ENCODE measurements at places on chromosomes 5 and 9. TPM values are rescaled to one million over a fixed set of nuclear protein-coding genes. Genes with fewer than 3 reads are reported as not detected.

Gene BARX1
- not detected for total RNA-seq

Gene MCC
- 8.8 TPM for total RNA-seq

Gene SERF1B
- 27.4 TPM for total RNA-seq

Gene SPATA6L
- total RNA-seq, result not detected

Gene PCDHGA6
- 1.5 TPM for total RNA-seq

Gene MXD3
- 34.7 TPM for total RNA-seq

Gene CKMT2
- total RNA-seq, result not detected

Gene LAMC3
- total RNA-seq, result 0.49 TPM

Gene ARL14EPL
- not detected for total RNA-seq

Gene KDM3B
- 49.0 TPM for total RNA-seq

Gene NUTM2G
- not detected for total RNA-seq

Gene MYOT
- total RNA-seq, result not detected

Gene DMRT3
- total RNA-seq, result not detected

Gene GGTA1
- 0.35 TPM for total RNA-seq

Gene SLC6A7
- total RNA-seq, result not detected

Gene OBP2A
- not detected for total RNA-seq

Gene SFXN1
- total RNA-seq, result 304 TPM

Gene LHX3
- total RNA-seq, result not detected

Gene LTC4S
- total RNA-seq, result not detected

Gene PSIP1
- total RNA-seq, result 39.4 TPM

Gene EEIG1
- total RNA-seq, result 10.6 TPM

Gene HNRNPK
- total RNA-seq, result 661 TPM

Gene FAM221B
- total RNA-seq, result not detected

Gene DAB2
- 17.6 TPM for total RNA-seq

Gene ZNF474
- total RNA-seq, result 0.06 TPM

Gene FAT2
- 0.06 TPM for total RNA-seq

Gene PCDHB5
- total RNA-seq, result 1.0 TPM

Gene RORB
- total RNA-seq, result 3.0 TPM

Gene SMIM32
- not detected for total RNA-seq

Gene ABHD17B
- 32.3 TPM for total RNA-seq

Gene TAF11L12
- total RNA-seq, result not detected

Gene CCNJL
- 6.6 TPM for total RNA-seq

Gene CHSY3
- 9.3 TPM for total RNA-seq

Gene SPRY4
- total RNA-seq, result 3.9 TPM

Gene STK32A
- total RNA-seq, result 0.77 TPM

All from H4 (cell line).